ENCODE measurements at places on chromosomes 12 and 14.

DNA sequence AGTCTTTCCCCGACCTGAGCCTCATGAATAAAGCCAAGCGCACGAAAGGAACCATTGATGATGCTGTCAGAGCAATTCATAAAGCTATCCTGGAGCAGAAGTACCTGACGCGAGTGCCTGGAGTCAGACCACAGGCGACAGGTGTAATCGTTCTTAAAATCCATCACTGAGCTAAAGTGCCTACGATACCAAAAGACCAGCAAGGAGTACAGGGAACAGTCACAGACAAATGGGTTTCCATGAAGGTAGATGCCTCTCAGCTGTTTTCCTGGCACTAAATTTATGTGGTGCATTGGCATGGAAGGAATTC lies 1.4 kb upstream of the PCED1B start:
- DNase-seq = no peak

DNA sequence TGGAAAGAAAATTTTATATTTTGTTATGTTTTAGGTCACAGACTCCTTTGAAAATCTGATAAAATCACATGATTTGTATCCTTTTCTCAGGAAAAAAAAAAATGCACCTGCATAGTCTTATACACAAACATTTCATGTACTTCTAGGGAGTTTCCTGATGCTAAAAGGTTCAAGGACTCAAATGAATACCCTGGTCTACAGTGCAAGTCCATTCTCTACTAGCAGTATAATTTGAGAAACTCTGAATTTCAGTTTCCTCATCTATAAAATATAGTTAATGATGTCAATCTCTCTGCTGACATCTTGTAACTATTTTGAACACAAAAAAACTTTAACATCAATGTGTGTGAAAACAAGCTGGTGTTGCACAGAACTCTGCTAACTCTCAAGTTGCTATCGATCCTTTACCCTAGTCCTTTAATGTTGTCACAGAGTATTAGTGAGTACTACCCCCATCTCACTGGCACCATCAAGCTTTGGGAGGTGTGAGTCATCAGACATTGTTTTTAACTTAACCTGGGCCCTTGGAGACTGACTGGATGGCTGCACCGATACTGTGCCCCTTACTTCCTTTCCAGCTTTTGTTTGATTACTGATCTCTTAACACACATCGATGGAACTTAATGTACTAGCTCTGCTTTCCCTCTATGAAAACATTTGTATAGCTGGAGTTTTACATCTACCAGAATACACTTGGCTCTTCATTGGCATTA lies 251.9 kb upstream of the SOX5 start:
- DNase-seq = no peak

GRCh38 chr12:69720750-69721149 lies 17.9 kb upstream of the RAB3IP start:
- DNase-seq = no peak

- DNase-seq = no peak
Observed at GRCh38 chr12:74598819-74599218, 61.2 kb downstream of the ATXN7L3B start.

DNA sequence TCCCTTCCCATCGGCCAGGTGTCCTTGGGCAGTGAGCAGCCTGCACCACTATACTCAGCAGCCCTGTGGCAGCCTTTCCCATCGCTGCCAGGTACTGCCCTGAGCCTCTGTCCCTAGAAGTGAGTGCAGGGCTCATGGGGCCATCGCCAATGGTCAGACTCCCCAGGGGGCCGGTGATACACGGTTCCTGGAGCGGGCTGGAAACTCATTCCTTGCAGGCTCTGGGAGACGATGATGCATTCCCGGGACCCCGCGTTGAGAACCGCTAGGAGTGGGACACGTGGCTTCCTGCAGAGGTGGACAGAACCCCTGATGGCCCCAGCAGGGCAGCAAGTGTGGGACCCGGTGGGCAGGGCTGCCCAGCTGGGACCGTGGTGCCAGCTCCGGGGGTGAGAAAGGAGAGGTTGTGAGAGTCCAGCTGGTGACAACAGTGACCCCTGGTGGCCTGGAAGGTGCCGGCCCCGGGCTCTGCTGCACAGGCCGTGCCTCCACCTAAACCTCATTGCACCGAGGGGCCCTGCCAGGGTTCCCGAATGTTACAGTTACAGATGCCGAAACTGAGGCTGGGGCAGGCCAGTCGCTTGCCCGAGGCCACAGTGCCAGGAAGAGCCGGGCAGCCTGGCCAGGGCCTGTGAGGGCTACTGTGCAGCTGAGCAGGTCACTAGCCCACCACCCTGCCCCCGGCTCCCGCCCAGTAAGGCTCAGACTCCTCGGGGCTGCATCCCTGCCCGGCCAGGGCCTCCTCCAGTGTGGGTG lies 33.8 kb downstream of the FBRSL1 start:
- peak; percentile 70 for DNase-seq

DNA sequence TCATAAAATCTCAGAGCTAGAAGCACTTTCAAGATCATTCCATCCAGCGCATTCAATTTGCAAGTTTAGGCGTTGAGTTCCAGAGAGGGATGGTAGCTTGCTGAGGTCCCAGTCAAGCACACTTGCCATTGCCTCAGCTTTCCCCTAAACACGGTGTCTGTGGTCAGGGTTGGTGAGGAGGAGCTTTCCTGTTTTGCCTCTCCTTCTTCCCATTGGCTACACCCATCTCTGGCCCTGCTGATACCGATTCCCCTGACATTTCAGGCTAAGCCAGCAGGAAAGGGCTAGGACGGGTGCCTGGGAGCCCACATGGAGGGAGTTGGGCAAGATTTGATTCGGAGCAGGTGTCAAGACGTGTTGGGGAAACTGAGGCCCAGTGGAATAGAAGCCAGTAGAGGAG lies 9.1 kb downstream of the NFATC4 start:
- no peak for DNase-seq

- DNase-seq = no peak
Observed at GRCh38 chr14:72753879-72754400, 140.0 kb downstream of the DPF3 start.

- DNase-seq = no peak
Observed at GRCh38 chr12:67816269-67816668, 167.7 kb downstream of the DYRK2 start.

- DNase-seq = no peak
Observed at GRCh38 chr14:104246401-104247335, 108.3 kb downstream of the KIF26A start.

DNA sequence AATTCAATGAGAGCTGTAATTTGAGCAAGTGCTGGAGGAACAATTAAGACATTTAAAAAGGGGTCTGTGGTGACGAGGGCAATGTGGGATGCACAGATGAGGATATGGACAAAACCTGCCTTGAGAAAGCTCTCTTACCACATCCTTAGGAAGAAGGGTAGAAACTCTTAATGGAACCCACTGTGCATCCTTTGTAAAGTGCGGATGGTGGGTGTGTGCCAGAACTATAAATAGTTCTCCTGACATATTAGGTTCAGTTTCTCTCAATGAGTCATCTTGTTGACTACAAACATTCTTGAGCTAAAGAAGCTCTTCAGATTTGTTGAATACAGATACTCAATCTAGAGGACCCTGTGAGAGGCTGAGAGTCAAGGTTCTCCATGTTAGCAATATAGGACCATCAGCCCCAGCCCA lies 106.1 kb upstream of the ANO4 start:
- DNase-seq = no peak

DNA sequence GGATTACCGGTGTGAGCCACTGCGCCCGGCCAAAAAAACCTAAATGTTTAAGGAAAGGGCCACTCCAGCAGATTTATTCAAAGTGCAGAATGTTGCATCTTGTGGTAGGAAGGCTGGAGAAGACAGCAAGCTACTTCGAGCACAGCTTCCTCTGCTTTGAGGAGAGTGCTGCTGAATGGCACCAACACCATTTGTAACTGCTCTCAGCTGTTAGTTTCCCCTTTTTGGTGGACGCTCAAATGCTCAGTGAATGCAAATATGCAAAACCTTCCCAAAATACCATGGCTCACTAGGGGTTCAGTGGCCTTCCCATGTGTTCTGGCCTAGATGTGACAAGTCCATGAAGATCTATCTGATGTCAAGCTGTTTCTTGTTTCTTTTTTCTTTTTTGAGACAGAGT lies 2.9 kb upstream of the TDRD9 start:
- no peak for DNase-seq

GRCh38 chr12:105256011-105256410 lies 20.0 kb upstream of the APPL2 start:
- DNase-seq = no peak

DNA sequence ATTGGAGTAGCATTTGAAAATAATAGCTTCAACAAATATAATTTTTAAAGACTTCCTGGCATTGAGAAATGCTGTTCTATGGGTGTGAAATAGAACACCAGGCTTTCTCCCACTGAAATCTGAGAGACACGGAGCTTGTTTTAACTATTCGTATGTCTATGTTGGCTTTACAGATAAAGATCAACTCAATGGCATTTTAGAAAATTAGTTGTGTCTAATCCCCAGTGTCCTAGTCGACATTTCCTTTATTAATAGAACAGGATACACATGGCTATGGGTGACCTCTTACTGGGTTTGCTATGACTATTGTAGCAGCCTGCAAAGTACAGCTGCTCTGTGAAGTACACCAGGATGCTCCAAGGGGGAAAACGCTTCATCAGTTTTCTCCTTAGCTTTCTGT lies 159.3 kb downstream of the SLC25A21 start:
- no peak for DNase-seq

DNA sequence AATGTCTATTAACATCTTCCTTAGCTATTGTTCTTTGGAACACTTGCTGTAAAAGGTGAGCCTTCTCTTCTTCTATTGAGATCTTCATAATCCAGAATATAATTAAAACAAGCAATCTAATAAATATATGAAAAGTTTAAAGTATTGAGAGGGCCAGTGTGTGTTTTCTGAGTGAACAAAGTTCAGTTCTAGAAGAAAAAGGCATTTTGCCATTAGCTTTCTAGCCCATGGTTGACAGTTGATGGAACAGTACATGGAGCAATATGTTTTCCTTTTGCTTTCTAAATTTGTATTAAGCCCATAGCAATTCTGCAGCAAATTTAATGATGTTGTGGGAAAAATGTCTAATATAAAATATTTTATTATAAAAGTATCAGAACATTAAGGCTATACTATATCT lies 853.0 kb downstream of the TRHDE start:
- DNase-seq = no peak

DNA sequence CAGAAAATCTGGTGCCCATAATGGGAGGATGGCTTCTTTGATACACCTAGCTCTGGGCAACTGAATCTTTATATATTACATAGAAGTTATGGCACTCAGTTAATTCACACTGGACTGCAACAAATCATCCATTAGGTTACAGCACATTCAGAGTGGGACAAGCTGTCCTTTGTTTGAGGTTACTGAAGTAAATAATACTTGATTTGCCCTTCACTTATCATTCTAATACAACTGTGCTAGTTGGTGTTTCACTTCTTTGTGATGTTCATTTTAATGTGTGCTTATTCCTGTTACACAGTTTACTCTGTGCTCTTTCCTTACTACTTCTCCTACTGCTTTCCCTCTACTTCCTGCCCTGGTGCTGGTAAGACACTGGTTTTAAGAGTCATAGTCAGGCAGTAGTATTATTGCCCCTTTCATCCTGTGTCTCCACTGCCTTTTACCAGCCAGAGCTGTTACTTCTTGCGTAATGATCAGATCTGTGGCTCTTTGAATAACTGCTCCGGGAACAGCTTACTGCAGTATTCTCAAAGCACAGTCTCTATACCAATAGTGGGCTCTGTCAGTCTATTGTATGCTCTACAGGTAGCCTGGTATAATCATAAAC lies 36.4 kb upstream of the GXYLT1 start:
- DNase-seq = no peak

DNA sequence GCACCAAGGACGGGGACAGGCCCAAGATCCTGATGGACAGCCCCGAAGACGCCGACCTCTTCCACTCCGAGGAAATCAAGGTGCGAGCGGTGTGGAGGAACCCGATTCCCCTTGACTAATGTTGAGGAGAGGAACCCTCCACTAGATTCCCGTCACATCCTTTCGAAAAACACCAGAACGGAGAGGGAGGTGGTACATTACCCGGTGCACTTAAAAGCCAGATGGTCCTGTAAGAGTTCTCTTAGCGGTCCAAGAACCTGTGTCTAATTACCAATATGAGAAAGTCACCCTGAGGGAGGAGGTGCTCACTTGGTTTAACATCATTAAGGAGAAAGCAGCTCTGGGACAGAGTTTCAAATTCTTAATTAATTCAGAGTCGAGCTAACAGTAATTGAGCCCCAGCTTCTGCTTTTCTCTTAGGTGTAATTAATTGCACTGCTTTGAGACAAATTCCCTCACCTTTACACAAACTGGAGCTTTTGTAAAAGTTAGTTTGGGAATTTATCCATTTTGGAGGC lies 450 bp downstream of the PRKAB1 start:
- DNase-seq = no peak

- DNase-seq = no peak
Observed at GRCh38 chr14:96590190-96590864, 88.1 kb downstream of the PAPOLA start.

- peak; percentile 62 for DNase-seq
Observed at GRCh38 chr12:120944645-120945217, 33.6 kb upstream of the HNF1A start.

GRCh38 chr12:46230306-46230705 lies 38.5 kb downstream of the SLC38A1 start:
- DNase-seq = no peak

- no peak for DNase-seq
Observed at GRCh38 chr12:97748298-97748697, 285.7 kb downstream of the RMST start.

DNA sequence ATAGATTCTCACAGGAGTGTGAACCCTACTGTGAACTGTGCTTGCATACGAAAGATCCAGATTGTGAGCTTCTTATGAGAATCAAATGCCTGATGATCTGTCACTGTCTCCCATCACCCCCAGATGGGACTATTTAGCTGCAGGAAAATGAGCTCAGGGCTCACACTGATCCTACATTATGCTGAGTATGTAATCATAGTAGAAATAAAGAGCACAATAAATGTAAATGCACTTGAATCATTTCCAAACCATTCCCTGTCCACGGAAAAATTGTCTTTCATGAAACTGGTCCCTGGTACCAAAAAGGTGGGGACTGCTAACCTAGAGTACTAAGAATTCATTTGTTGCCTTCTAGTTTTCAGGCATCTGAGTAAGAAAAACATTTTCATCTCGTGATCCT lies 1215.8 kb upstream of the TMEM132C start:
- no peak for DNase-seq

DNA sequence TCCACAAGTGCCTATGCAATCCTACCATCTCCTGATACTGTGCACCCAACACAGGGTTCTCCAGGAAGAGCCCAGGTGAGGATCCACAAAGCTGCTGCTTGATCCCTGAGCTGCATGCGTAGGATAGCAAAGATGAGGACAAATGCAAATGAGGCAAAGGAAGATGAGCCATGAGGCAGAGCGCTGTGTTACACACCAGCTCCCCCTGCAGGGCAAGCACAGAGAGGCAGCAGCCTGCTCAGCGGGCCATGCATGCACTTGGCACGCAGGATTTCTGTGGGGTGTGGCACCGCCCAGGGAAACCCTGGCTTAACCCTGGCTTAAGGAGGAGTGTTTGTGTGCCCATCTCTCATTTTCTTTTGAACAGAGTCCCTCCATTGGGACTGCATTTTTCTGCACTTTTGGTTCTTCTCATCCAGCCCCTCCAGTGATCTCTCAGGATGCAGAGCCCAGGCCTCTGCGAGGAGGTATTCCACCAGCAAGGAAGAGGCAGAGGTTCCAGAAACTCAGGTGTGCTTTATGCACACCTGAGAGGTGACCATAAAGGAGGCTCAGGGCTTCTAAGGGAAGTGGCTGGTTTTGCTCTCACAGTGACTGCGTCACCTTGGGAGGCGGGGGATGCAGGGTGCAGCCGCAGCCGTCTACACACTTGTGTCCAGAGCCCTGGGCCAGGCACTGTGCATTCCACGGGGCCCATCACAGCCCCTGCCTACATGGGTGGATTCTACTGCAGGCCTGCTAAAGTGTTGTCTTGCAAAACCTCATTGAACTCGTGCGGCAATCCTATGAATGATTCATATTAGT lies 973.3 kb upstream of the TMEM132C start:
- DNase-seq = peak; percentile 30

GRCh38 chr12:91687052-91688017 lies 458.3 kb downstream of the BTG1 start:
- DNase-seq = no peak
